Left ventricle myocardium superior (tissue), 1 donor: ENCODE measurements at places on chromosomes 4 and X. TPM values are rescaled to one million over a fixed set of nuclear protein-coding genes. Genes with fewer than 3 reads are reported as not detected.

DNA sequence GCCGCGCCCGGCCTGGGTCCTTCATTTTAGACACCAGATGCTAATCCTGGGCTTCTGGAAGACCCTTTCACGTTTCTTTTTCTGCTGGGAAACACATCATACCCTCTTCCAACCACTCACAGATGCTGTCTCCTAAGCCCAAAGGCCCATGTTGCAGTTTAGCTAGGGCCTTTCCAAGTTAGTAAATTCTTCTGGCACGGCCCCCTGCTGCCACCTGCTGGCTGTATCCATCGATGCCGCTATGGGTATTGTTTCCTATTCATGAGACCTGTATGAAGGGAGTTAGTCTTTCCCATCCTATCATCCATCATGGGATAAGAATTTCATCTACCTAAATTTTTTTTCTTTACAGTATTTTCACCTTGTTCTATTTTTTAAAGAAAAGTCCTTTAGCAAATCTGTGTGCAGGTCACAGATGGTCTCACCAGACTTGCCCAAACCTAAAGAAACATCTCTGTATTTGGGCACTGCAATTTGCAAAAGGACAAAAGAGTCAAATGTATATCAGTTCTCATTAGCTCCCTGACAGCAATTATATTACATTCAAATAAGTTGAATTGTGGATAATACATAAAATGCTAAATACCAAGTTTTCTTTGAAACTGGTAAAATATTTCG lies 37.8 kb upstream of the SLC9A7 start:
- peak; percentile 82 for DNase-seq

Gene NEIL3
- 0.10 TPM for total RNA-seq

- DNase-seq: no peak
Observed at GRCh38 chrX:141214196-141214595, 28.1 kb downstream of the SPANXC start.

DNA sequence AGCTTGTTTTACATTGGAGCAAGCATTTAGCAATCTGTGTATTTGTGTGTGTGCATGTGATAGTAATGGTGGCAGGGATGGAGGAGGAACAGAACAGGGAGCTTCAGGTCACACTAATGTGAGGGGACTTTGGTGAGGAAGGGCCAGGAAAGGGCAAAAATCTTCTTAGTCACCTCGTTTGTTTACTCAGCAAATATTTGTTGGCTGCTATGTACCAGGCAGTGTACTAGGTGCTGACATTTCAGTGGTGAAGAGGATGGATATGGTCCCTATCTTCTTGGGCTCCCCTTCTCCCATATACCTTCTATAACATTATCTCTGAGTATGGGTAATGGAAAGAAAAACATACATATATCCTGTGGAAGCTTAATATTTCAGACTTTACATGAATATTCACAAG lies 48.5 kb upstream of the HDAC8 start:
- no peak for DNase-seq

Gene MAGEC1
- total RNA-seq: not detected

GRCh38 chrX:9342561-9343051 lies 122.3 kb upstream of the TBL1X start:
- peak; percentile 84 for DNase-seq

Gene RTL5
- 2.5 TPM for total RNA-seq

GRCh38 chr4:160835789-160836188 lies 1328.0 kb downstream of the FSTL5 start:
- DNase-seq: no peak

Gene XK
- 8.7 TPM for total RNA-seq

DNA sequence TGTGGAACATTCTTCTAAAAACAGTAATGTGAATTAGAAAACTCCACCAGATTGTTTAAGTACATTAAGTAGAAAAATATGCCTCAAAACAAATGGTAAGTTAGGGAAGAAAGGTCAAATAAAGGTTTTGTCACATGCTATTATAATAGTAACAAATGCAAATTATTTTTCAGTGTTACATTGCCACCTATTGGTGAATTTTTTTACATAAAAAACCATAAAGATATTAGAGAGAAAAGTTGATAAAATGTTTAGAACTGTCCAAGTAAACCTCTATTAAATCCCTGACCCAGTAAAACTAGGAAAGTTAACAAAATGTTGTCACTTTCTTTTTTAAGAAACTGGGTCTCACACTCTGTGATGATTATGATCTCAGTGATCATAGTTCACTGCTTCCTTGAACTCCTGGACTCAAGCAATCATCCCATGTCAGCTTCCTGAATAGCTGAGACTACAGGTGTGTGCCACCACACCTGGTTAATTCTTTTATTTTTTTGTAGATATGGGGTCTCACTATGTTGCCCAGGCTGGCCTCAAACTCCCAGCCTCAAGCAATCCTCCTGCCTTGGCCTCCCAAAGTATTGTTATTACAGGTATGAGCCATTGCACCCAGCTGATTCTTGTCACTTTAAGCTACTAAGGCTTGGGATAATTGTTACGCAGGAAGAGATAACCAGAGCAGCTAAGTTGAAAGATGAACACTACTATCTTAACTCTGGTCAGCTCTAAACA lies 157.6 kb downstream of the ATRX start:
- no peak for DNase-seq

- DNase-seq: no peak
Observed at GRCh38 chrX:115625572-115626301, 64.8 kb downstream of the PLS3 start.
